ENCODE measurements at places on chromosomes 1 and 21.

GRCh38 chr1:182459949-182460348, 10.0 kb downstream of the RGSL1 start:
- no peaks in the 10 kb centered on the region for H3K36me3 ChIP-seq
- DNase-seq = no peak
- no peaks in the 10 kb centered on the region for H3K4me1 ChIP-seq
- H3K27me3 ChIP-seq = peaks cover 6% of the 10 kb centered on the region
- no peak overlapping the region for H3K27ac ChIP-seq

GRCh38 chr1:35210321-35211119, 17.6 kb upstream of the SFPQ start:
- no peaks in the 10 kb centered on the region for H3K27me3 ChIP-seq
- no peak overlapping the region for H3K27ac ChIP-seq
- DNase-seq = no peak
- H3K4me3 ChIP-seq = no peak overlapping the region

- DNase-seq = no peak
- H3K27me3 ChIP-seq = no peaks in the 10 kb centered on the region
- peak overlapping the region; percentile 89 for H3K4me3 ChIP-seq
Observed at GRCh38 chr1:153611356-153611755, 1.6 kb downstream of the S100A16 start.

DNA sequence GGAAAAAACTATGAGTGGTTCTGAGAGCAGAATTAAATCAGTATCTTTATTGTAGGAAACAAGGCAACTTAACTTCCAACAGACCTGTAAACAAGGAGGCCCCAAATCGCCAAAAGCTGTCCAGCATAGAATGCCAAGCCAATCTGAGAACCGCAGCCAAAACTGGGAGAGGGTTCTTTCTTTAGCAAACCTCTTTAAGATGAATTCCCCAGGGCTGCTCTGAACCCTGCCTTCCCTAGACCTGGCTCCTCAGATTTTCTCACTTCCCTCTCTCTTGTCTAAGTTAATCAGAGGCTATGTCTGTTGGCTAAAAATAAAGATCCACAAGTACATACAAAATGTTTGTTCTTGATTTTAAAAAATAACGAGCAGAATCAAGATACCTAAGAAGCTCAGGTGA, 141.4 kb downstream of the SMYD3 start:
- no peaks in the 10 kb centered on the region for H3K36me3 ChIP-seq
- DNase-seq = no peak
- H3K4me3 ChIP-seq = no peak overlapping the region
- no peaks in the 10 kb centered on the region for H3K4me1 ChIP-seq
- H3K27me3 ChIP-seq = no peaks in the 10 kb centered on the region

DNA sequence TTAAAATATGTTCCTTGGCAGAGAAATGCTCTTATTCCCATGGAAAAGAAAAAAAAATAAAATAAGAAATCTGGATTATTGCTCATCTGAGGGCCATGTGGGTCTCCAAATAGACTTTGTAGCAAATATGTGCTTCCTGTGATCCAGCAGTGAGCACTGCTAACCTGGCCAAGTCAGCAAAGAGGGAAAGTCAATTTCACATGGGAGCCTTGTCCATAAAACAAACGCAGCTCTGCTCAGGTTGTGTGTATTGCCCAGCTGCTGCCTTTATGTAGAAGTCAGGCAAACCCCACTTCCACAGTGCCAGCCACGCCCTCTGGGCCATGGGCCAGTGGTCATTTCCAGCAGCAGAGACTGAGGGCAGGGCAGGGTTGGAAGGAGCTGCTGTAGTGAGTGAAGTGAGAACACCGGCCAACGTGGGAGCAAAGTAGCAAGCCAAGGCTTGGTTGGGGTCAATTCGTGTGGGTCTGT, 174.3 kb downstream of the LYPLAL1 start:
- no peak for DNase-seq
- H3K36me3 ChIP-seq = no peaks in the 10 kb centered on the region
- no peaks in the 10 kb centered on the region for H3K4me1 ChIP-seq

- no peaks in the 10 kb centered on the region for H3K27me3 ChIP-seq
- no peak for DNase-seq
- no peak overlapping the region for H3K4me3 ChIP-seq
Observed at GRCh38 chr1:8539683-8540082, 221.8 kb downstream of the SLC45A1 start.

- no peaks in the 10 kb centered on the region for H3K36me3 ChIP-seq
- no peaks in the 10 kb centered on the region for H3K4me1 ChIP-seq
- H3K4me3 ChIP-seq = no peak overlapping the region
- DNase-seq = no peak
- H3K27me3 ChIP-seq = no peaks in the 10 kb centered on the region
Observed at GRCh38 chr21:18608226-18608625, 204.6 kb upstream of the TMPRSS15 start.

GRCh38 chr1:180230416-180230790, 339 bp downstream of the LHX4 start:
- no peak overlapping the region for H3K27ac ChIP-seq
- H3K36me3 ChIP-seq = no peaks in the 10 kb centered on the region
- H3K27me3 ChIP-seq = peaks cover 28% of the 10 kb centered on the region
- 0 out of 2 replicates have a peak, but pooled peaks cover 4% of the 10 kb centered on the region for H3K4me1 ChIP-seq
- peak overlapping the region; percentile 78 for H3K4me3 ChIP-seq
- DNase-seq = peak; percentile 28

DNA sequence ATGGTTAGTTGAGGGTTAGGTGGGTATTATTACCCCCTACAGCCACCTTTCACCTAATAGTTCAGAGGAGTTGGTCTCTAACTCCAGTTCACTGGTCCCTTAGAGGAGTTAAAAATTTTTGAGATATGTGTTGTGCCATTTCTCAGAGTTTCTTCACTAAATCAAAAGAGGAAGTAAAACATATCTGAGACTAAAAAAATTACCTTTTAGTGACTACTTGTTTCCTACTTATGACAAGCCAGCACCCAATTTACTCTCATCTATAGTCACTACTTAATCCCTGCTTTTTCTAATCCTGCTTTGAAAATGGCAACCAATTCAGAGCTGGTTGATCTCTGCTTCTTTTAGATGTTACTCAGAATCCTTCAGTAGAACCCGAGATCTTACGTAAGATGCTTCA, 1316.8 kb upstream of the B3GALT2 start:
- no peak overlapping the region for H3K4me3 ChIP-seq
- H3K36me3 ChIP-seq = no peaks in the 10 kb centered on the region
- no peaks in the 10 kb centered on the region for H3K27me3 ChIP-seq
- H3K27ac ChIP-seq = no peak overlapping the region
- no peaks in the 10 kb centered on the region for H3K4me1 ChIP-seq

DNA sequence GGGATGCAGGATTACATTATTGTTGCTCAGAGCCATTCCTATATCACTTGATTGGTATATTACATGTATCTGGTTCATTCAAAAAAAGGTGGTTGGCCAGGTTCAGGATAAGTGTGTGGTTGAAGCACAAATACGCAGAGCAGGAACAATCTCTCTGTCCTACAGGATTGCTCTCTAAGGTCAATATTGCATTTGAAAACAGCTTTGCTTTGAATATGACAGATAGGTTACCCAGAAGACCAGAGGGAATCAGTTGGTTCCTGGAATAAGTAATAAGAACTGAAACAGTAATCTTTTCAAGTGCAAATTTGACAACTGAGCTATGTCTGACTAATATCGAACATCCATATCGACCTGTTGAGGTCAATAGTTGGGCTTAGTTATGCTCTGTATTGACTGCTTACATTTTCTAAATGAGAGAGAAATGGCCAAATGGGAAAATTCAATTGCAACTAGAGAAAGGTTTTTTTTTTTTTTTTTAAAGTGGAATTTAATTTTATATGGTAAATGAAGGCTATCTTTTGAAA, 176.8 kb downstream of the ATP6V1G3 start:
- H3K27ac ChIP-seq = no peak overlapping the region
- H3K27me3 ChIP-seq = no peaks in the 10 kb centered on the region
- H3K36me3 ChIP-seq = no peaks in the 10 kb centered on the region
- H3K4me3 ChIP-seq = no peak overlapping the region
- no peaks in the 10 kb centered on the region for H3K4me1 ChIP-seq
- no peak for DNase-seq

DNA sequence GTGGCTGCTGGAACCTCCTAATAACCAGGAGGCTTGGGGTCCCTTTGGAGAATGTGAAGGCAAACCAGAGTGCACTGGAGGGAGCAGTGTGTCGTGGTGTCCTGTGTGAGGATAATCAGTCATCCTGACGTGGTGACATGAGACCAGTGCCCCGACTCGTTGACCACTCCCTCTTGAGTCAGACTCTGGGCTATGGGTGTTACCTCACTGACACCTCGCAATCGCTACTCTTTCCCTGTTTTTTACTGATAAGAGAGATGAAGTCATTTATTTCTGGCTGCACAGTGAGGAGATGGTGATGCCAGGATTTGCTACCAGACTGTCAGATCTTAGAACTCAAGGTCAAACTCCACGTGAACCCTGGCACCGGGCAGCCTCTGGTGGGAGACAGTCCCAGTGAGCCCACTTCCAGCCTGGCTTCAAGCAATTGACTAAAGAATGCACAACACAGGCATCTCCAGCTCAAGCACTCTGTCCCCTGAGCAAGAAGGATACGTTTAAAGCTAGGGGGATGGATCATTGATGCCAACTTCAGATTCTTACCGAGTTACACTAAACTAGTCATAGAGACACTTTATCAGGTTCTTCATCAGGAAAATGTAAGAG, 30.3 kb downstream of the UBASH3A start:
- no peak overlapping the region for H3K4me3 ChIP-seq
- DNase-seq = peak; percentile 71
- H3K36me3 ChIP-seq = no peaks in the 10 kb centered on the region
- no peaks in the 10 kb centered on the region for H3K27me3 ChIP-seq
- peaks cover 6% of the 10 kb centered on the region for H3K4me1 ChIP-seq

DNA sequence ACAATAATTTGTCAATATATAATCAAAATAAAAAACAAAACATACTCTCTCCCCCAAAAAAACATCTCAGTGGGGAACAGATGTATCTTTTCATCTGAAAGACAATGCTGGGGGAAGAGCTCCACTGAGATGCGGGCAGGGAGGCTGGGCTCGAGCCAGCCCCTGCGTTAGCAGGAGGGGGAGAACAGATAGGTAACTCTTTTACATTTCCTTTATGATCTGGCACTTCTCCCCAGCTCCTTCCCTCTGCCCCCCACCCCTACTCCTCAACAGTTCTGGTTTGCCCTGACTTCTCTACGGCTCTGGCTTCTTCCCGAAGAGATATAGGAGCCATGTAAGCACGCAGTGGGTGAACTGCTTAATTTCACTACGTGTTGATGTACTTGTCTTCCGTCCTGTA, 12.4 kb downstream of the LEPR start:
- DNase-seq = no peak
- H3K4me1 ChIP-seq = peaks cover 18% of the 10 kb centered on the region
- peaks cover 20% of the 10 kb centered on the region for H3K36me3 ChIP-seq

- peaks cover 11% of the 10 kb centered on the region for H3K4me1 ChIP-seq
- H3K4me3 ChIP-seq = no peak overlapping the region
- H3K27me3 ChIP-seq = no peaks in the 10 kb centered on the region
Observed at GRCh38 chr1:63810936-63811469, 37.2 kb downstream of the ROR1 start.

DNA sequence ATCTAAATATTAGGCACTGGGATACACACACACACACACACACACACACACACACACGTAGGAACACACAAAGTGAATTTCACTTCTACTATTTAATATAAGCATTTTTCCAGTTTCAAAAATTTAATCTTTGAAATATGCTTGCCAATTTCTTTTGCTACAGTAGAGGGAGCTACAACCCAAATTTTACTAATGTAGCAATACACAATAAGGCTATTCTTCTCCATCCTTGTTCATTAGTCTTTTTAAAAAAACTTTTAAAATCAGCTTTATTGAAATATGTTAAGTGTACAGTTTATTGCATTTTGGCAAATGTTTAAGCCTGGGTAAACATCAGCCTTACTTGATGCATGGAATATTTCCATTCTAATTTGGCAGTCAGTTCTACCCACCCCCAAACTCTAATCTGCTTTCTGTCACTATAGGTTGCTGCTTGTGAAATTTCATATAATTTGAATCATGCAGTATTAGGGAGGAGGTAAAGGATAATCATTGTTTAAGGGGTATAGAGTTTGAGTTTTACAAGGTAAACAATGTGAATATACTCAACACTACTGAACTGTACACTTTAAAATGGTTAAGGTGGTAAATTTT, 93.0 kb upstream of the TENT5C start:
- no peaks in the 10 kb centered on the region for H3K36me3 ChIP-seq
- H3K4me1 ChIP-seq = no peaks in the 10 kb centered on the region
- no peak for DNase-seq
- H3K4me3 ChIP-seq = no peak overlapping the region
- no peak overlapping the region for H3K27ac ChIP-seq

- peaks cover 40% of the 10 kb centered on the region for H3K4me1 ChIP-seq
- no peak for DNase-seq
- H3K27ac ChIP-seq = peak overlapping the region; percentile 26
- no peak overlapping the region for H3K4me3 ChIP-seq
Observed at GRCh38 chr1:94636624-94637023, 95.1 kb upstream of the F3 start.

- H3K27me3 ChIP-seq = no peaks in the 10 kb centered on the region
- H3K27ac ChIP-seq = no peak overlapping the region
- H3K36me3 ChIP-seq = no peaks in the 10 kb centered on the region
- no peak overlapping the region for H3K4me3 ChIP-seq
- no peak for DNase-seq
- no peaks in the 10 kb centered on the region for H3K4me1 ChIP-seq
Observed at GRCh38 chr1:60596791-60597750, 485.3 kb upstream of the NFIA start.

DNA sequence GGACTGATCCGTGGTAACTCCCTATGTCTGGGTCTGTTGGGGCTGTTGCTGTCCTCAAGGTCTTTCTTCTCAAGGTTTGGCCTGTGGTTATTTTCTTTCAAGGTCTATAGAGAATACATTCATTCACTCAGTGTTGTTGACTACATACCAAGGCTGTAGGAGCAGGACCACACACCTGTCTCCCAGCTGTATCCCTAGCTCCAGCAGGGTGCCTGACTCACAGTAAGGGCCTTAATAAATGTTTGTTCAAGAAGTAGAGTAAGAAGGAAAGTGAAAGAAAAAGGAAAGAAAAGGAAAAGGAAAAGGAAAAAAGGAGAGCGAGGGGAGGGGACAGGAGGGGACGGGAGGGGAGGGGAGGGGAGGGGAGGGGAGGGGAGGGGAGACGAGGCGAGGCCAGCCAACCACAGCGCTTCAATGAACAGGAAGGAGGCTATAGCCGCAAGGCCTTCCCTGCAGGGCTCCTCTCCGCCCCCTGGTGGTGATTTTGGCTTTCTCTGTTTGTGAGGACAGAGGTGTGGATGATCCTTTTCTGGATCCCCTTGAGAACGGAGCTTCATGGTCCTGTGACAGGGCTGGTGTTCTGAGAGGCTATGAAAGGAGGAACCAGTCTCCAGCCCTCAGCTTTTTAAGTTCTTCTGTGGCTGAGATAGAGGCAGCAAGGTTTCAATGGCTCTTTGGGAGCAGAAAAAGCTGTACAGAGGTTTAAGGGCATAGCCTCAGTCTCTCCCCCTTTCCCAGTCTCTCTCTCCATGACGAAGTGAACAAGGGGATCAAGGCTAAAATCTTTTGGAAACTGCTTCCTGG, 30.6 kb upstream of the LCE5A start:
- no peak overlapping the region for H3K4me3 ChIP-seq
- H3K27me3 ChIP-seq = no peaks in the 10 kb centered on the region
- no peak overlapping the region for H3K27ac ChIP-seq
